ENCODE measurements at places on chromosomes 7 and 10.

DNA sequence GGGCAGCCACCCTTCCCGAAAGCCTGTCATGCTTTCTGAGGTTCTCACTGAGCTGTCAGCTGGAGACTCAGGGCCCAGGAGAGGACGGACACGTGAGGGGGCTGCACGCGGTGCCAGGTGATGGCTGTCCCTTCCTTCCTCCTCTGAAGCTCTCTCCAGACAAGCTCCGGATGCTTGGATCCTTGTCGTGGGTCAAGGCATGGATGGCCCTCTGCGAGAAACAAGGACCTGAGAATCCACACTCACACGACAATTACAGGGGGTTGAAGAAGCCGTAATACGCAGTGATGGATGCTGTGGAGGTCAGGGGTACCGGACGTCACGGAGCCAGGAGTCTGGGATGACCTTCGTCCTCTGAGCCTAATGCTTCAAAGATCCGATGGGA lies 170.3 kb downstream of the USP6NL start:
- DNase-seq = no peak

DNA sequence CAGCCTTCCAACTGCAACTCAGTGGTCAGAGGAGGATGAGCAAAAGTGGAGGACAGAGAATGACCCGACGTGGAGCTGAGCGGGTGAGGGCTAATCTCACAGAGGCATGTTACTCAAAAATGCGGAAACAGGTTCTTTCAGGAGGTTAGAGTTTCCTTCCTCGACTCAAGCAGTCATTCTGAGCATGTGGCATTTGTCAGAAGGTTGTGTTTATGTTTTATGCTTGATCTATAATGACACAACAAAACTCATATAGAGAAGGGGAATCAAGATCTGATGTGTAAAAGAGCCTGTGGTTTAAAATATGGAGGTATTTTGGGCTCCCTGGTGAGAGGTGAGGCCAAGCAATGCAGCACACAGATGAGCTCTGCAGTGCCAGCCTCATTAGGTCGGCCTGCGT lies 311.4 kb downstream of the ADARB2 start:
- no peak for DNase-seq

DNA sequence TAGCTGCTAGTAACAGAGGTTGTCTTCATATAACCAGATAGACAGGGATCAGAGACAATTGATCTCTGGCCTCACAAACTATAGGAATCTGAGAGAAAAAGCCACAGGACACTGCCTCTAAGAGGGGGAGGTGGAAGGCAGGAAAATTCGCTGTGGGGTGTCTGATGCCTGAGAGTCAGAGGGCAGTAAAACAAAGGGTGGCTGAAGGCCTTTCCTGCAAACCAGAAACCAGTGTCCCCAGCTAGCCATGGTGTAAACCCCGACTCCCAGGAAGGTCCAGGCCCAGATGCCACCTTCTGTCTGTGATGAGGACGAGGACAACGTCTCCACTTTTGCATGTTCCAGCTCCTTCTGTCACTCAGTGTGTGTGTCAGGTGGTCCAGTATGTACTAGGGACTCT lies 215.1 kb downstream of the ADARB2 start:
- no peak for DNase-seq

- no peak for DNase-seq
Observed at GRCh38 chr7:44155191-44156185, 14.4 kb upstream of the MYL7 start.

- DNase-seq = no peak
Observed at GRCh38 chr10:121990015-121990677, 1.2 kb downstream of the TACC2 start.

DNA sequence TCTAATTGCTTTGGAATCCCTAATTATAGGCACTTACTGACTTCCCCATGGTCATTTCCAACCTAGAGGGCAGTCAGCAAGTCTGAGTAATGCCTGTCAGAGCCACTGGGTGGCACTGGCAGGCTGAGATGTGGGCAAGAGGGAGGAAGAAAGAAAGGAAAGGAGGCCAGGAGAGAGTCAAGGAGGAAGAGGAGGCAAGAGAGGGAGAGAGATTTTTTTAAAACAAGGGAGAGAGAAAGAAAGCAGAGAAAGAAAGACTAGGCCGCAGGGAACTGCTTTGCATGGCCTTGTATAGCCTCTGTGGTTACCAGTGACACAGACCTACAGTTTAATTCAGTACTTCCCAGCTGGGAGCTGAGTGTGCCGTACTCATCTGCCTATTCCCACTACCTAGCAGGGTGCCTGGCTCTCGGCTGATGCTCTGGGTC lies 210.4 kb upstream of the ADO start:
- peak; percentile 56 for DNase-seq

DNA sequence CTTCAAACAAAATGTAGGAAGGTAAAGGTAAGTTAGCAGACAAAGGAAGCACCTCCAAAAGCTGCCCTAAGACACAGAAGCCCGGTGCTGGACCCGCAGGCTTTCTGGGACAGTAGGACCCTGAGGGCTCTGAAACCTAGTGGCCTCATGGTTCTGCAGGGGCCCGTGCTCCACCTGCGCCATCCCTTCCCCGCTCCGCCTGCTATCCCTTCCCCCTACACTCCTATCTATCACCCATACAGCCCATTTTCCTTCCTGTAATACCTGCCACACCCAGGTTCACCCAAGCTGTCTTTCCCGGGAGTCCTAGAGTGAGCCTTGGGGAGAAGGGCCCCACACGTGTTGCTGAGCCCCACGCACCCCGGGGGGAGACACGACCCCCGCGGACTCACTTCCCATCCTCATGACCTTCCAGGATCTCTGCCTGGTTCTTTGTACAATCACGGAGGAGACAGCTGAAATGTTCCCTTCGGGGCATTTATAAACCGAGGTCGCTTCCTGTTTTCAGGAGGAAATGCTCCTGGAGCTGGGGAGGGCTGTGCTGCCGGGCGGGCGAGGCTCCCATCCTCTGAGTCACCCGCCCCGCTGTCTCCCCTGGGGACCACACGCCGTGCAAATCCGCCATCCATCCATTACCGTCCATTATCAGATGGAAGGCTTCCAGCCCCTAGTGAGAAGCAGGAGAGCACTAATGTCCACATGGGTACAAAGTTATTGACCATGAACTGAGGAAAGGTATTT lies 251.7 kb upstream of the PITRM1 start:
- DNase-seq = no peak

DNA sequence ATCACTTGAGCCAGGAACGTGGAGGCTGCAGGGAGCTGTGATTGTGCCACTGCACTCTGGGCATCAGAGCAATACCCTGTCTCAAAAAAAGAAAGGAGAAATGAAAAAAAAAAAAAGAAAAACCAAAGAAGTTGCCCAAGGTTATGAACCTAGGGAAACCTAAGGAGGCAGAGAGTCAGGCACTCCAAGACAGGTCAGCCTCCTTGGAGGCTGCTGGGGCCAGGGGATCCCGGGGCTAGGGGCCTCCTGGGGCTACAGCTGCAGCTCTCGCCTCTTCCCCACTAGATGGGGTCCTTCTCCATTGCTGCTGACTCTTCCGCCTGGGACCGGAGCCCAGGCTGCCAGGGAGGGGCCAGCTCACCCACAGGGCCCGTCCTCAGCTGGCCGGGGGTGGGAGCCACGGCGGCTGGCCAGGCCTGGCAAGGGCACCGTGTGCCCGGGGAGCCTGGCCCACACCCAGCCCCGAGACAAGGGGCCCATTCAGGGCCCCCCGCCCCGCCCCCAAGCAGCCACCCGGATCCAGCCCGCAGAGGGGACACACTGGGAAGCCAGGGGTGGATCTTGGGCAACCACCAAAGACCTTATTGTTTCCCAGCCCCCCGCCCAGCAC lies 1.7 kb upstream of the SPACDR start:
- peak; percentile 71 for DNase-seq

GRCh38 chr10:74067373-74068352 lies 69.7 kb downstream of the VCL start:
- no peak for DNase-seq

- peak; percentile 12 for DNase-seq
Observed at GRCh38 chr10:94085288-94085687, 91.6 kb downstream of the PLCE1 start.

DNA sequence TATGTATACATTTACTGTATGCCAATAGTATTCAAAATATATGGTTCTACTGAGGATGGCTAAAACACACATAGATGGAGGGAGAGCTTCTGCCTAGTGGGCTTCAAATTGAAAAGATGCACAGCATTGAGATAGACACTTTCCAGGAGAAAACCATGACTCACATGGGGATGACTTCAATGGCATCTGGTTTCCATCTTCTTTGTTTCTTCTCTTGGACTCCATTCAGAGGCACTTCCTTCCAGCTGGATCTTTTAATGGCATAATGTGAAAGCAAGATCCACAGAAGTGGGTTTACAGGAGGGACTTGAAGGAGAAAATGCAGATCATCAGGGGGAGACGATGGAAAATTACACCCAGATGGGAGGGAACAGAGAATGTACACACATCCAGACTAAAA lies 84.9 kb downstream of the ZNF365 start:
- peak; percentile 85 for DNase-seq

GRCh38 chr7:105786520-105787470 lies 89.6 kb downstream of the ATXN7L1 start:
- no peak for DNase-seq

DNA sequence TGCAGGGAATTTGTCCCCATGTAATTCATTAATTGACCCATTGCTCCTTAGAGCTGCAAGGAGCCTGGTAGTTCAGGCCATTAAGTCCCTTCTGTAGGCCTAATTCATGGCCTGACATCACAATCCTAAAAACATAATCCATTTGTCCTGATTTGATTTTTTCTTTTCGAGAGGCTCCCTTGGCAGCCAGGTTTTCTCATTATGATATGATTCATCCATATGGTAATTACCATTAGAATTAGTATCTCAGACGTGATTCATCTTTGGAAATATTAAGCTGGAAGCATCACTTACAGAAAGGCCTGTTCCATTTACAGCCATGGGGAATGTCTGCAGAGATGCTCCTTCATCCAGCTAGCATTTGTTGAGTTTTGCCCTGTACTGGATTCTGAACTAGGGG lies 128.5 kb downstream of the PLCE1 start:
- peak; percentile 29 for DNase-seq

GRCh38 chr10:50360077-50360850 lies 108.9 kb upstream of the ASAH2 start:
- peak; percentile 62 for DNase-seq

DNA sequence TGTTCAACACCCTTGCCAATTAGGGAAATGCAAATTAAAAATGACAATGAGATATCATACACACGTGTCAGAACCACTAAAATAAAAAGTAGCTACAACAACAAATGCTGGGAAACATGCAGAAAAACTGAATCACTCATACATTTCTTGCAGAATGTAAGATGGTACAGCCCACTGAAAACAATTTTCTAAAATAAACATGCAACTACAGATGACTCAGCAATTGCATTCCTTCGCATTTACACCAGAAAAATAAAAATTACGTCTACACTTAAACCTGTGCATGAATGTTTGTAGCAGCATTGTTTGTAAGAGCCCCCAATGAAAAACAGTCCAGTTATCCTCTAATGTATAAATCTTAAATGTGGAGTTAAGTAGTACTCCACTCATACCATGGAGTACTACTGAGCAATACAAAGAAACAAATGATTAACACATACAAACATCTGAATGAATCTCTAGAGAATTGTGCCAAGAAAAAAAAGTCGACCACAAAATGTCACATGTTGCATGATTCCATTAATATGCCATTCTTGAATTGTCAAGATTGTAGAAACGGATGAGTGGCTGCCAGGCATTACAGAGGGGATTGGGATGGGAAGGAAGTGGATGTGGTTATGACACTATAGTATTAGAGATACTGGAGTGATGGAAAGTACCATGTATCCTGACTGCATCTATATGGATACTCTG lies 134.6 kb upstream of the NPSR1 start:
- no peak for DNase-seq

DNA sequence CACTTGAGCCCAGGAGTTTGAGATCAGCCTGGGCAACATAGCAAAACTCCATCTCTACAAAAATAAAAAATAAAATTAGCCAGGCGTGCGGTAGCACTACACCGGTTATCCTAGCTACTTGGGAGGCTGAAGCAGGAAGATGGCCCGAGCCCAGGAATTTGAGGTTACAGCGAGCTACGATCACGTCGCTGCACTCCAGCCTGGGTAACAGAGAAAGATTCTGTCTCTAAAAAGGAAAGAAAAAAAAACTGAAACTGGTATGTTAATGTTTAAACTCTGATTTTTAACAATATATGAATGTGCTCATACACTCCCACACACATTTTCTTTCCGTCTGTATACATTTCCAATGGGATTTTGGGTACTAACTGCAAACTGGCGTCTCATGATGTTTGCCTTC lies 140.6 kb upstream of the KMT2E start:
- DNase-seq = no peak

DNA sequence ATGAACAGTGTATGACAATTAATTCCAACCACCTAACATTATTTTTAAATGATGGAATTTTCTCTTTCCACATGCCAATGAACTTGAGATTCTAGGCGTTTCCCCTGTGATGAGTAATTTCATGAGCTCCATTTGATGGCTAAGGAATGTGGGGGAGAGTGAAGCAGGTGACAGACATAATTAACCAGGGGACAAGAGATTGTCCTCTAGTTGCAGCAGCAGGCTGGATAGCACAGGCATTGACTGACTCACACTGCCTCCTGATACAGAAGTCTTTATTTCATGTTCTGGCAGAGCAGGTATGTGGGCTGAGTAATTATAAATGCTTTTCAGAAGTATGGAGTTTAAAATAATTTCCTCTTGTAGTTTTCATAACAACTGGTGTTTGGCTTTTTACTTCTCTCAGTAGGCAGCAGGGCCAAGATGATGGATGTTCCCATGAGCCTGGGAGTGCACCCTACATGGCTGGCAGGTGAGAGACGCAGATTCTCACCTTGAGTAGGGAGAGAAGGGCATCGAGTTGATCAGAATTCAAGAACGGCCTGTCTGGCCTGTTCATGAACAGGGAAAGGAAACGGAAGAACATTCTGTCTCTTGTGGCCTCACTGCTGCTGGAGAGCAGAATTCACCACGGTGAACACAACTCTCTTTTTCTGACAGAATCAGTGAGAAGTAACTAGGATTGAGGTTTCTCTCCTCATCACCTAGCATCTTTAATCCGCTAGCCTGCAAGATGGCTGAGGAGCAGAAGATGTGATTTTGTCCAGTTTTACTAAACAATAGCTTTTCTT lies 118.8 kb downstream of the AOAH start:
- no peak for DNase-seq

DNA sequence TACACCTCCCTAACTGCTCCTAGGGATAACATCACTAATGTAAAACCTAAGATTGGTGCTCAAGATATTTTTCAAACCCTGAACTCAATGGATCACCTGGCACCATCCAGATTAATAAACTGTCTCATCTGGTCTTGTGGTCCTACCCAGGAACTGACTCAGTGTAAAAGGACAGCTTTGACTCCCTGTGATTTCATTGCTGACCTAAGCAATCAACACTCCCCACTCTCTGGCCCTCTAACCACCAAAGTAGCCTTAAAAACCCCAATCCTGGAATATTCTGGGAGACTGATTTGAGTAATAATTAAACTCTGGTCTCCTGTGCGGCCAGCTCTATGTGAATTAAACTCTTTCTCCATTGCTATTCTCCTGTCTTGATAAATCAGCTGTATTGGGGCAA lies 6.2 kb upstream of the USP54 start:
- peak; percentile 47 for DNase-seq

GRCh38 chr10:113554214-113554613 lies 1.4 kb downstream of the HABP2 start:
- DNase-seq = no peak

- no peak for DNase-seq
Observed at GRCh38 chr7:56099653-56100052, 6.6 kb downstream of the CHCHD2 start.
